ENCODE measurements at places on chromosomes 13 and 19.
A peak's percentile ranks its signal among the peaks of the same experiment; 100 is the strongest.

- no peak for DNase-seq
Observed at GRCh38 chr13:99288089-99288488, 19.1 kb downstream of the GPR183 start.

GRCh38 chr13:76799696-76800095 lies 86.5 kb downstream of the KCTD12 start:
- DNase-seq = no peak

DNA sequence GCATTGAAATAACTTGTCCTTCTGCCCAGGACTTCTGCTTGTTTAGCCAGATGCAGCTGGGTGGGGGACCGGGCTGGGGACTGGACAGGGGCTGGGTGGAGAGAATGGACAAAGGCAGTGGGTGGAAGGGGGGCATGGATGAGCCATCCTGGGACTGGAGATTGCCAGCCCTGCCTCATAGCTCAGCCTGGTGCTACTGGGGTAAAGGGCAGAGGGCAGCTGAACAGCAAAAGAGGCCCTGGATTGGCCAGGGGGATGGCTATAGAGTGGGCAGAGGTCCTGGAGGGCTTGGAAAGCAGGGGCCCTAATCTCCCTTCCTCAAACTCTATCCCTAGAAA lies 17.7 kb upstream of the PLAUR start:
- DNase-seq = no peak

- DNase-seq = no peak
Observed at GRCh38 chr13:22369840-22370239, 699.0 kb downstream of the FGF9 start.

DNA sequence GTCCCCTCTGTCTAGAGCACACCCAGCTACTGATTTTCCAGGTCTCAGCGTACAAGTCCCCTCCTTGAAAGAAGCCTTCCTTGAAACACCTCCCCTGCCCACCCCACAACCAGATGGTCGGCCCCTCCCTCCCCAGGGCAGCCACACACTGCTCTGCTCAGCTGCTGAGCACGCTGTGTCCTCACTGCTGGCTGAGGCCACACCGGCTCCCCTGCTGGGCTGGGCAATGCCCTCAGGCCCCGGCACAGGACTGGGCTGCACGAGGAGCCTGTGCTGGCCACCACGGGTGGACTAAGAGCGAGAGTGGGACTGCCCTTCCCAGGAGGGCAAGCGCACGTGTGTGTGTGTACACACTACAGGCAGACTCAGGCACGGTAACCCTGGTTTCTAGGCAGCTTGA lies 11.8 kb upstream of the RSPH6A start:
- no peak for DNase-seq

DNA sequence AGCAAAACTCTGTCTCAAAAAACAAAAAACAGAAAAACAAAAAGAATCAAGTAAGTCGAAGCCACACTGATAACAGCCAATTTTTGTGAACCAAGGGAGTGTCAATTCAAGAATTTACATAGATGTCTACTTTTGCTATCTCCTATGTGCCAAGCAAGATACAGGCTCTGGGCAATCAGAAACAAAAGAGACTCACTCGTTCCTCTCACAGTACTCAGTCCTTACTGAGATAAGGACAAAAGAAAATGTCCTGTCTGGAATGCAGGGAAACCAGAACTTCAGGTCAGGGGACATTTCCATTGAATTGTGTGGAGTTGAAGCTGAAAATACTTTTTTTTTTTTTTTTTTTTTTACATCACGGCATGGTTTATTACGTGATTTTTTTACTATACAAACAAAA lies 53.0 kb downstream of the NLRP12 start:
- no peak for DNase-seq

- no peak for DNase-seq
Observed at GRCh38 chr13:72463561-72463960, 263.9 kb downstream of the MZT1 start.

DNA sequence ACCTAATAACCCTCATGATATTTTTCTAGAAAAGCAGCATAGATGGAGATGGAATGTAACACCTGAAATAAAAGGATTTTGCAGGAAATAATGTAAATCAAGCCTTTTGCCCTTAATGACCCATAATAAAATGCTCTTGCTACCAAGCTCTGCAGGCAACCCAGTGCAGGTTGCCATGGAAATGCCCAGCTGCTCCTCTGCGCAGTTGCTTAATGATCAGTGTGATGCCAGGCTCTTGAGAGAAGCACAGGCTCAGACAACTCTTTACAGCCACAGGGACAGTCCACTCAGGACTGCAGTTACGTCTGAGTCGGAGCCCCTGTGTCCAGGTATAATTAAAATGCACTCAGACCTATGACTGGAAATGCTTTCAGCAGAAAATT lies 165.5 kb downstream of the LACC1 start:
- DNase-seq = no peak

GRCh38 chr19:40716482-40717324 lies at the start of the genes COQ8B and ITPKC:
Gene COQ8B, minus strand, starts transcription at chr19:40716886. Its CDS starts 2,254 bp downstream, at chr19:40714632.
Gene ITPKC, plus strand, starts transcription at chr19:40717112. Its CDS starts 24 bp downstream, at chr19:40717136.
- peak; percentile 99 for DNase-seq

DNA sequence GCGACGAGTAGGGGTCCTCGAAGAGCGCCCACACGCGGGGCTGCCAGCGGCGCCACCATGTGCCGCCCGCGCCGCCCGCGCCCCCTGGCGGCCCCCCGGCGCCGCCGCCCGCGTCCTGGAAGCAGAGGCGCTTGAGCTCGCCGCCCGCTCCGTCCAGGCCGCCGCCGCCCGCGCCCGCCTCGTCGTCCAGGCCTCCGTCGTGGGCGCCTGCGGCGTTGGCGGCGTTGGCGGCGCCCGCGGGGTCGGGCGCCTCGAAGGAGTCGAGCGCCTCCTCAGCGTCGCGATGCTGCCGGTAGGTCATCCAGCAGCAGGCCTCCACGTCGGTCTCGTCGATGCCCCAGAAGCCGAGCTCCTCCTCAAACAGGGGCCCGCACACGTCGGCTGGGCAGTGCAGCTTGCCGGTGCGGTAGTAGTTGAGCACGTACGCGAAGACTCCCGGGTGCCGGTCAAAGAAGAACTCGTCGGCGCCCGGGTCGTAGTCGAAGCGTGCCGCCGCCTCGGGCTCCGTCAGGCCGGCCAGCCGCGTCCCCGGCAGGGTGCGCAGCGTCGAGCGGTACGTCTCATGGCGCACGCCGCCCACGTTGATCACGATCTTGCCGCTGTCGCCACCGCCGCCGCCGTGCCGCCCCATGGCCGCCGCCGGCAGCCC lies 829 bp downstream of the KCNC3 start:
- DNase-seq = peak; percentile 59

- DNase-seq = no peak
Observed at GRCh38 chr13:24006520-24007248, 109.4 kb upstream of the C1QTNF9B start.

DNA sequence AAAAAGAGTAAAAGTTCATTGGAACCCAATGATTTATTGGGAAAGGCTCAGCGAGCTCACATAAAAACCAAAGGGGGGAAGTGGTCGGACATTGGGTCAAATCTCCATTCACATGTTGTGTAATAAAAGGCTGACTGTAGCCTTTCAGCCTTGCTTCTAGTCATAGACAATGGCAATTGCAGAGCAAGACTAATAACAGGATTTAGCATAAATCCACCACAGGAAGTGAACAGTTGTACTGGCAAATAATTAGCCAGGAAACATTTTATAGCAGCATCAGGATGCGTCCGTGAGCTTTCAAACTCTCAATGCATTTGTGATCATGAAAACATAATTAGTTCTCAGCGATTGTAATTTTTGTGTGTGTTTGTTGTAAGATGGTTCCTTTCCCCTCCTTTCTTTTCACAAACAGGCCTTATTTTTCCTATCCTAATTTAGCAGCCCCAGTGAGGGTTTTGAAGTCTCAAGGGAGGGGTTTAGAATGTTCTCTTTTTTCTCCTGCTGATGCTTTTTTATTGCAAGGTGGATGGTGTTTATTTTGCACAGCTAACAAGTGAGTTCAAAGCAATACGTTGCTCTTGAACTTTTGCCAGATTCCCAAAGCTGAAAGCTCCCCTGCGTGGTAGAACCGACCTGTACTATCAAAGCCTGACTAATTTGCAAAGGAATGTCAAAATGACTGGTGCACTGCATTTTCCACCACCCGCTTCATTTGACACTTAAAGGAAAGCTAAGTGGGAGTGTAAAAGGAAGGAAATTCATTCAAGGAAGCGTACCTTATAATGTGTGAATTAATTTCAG lies 105.6 kb downstream of the SPRY2 start:
- no peak for DNase-seq

GRCh38 chr19:39470724-39471339 lies 9.8 kb upstream of the TIMM50 start:
- no peak for DNase-seq

GRCh38 chr19:39631178-39631577 lies 24.5 kb upstream of the LGALS16 start:
- DNase-seq = no peak

DNA sequence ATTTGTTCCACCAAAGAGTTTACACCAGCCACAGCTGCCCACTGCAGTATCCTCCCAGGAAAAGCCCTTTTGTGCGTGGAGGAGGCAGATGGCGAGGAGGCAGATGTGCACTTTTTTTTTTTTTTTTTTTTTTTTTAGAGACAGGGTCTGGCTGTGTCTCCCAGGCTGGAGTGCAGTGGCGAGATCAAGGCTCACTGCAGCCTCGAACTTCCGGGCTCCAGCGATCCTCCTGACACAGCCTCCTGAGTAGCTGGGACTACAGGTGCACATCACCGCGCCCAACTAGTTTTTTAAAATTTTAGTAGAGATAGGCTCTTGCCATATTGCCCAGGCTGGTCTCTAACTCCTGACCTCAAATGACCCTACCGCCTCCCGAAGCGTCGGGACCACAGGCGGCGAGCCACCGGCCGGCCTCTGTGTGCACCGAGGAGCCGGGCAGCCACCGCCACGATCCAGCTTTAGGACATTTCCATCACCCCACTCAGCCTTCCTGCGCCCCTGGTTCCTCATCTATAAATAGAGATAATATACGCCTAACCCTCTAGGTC lies 563 bp upstream of the PDCD5 start:
- no peak for DNase-seq

- DNase-seq = no peak
Observed at GRCh38 chr19:44891016-44891882, at the start of gene TOMM40. Gene TOMM40, plus strand, starts transcription at chr19:44891254. Its CDS starts 162 bp downstream, at chr19:44891416.

DNA sequence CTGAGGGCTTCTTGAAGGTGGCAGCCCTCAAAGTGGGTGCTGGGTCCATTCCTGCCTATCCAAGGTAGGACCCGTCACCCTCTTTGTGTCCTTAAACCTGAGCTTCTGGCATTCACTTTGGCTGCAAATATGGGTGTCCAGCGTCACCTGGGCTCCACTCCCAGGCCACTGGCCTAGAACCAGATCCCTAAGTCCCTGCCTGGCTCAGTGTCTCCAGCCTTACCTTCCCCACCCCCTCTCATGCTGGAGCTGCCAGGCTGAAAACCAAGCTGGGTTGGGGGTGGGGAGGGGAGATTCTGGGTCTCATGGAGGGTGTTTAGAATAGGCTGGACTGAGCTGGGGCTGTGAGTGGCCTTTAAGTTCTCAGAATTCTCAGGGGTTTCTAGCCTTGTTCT lies 12.4 kb downstream of the PDE4A start:
- DNase-seq = no peak

DNA sequence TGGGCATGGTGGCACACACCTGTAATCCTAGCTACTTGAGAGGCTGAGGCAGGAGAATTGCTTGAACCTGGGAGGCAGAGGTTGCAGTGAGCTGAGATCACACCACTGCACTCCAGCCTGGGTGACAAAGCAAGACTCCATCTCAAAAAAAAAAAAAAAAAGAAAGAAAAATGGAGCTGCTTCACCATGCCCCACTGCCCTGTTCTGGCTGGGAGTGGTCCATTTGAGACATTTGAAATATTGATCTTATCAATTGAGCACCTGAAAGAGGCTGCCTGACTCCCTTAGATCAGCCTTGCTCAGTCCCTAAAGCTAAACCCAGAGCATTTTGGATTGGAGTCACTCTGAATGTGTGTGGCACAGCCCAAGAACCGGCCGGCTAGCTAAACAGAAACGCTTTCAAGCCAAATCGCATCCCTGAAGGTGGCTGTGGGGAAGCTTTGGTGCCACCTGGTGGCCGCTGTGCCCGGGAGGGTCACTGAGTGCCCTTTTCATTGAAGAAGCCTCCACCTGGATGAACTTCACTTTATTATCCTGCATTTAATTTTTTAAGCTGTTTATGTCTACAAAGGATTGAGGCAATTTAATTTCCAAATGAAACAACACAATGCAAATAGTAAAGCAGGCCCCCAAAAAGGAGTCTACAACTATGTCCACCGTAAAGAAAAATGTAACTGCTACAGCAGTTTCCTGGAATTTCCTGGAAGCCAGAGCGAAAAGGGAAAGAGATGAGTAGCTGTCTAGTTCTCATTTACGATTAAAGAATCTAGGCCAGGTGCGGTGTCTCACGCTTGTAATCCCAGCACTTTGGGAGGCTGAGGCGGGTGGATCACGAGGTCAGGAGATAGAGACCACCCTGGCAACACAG lies 53.1 kb upstream of the SERPINE3 start:
- peak; percentile 71 for DNase-seq

DNA sequence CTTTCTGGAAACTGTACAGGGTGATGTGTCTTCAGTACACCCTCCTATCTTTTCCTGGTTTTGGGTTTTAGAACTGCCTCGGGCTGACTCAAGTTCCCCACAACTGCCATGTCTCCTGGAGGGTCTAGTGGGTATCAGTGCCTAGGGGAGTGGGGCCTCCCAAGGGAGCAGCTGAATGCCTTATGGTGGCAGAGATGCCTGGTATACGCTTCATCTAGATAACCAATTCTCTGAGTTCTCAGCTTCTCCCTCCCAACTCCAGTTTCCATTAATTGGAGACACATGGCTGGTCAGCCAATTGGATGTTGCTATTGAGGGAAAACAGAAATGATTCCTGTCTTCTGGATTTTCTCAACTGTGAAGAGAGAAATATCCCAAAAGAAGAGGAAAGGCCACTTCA lies 12.8 kb downstream of the ZNF439 start:
- no peak for DNase-seq

- no peak for DNase-seq
Observed at GRCh38 chr13:96730676-96731075, 263.6 kb downstream of the OXGR1 start.

DNA sequence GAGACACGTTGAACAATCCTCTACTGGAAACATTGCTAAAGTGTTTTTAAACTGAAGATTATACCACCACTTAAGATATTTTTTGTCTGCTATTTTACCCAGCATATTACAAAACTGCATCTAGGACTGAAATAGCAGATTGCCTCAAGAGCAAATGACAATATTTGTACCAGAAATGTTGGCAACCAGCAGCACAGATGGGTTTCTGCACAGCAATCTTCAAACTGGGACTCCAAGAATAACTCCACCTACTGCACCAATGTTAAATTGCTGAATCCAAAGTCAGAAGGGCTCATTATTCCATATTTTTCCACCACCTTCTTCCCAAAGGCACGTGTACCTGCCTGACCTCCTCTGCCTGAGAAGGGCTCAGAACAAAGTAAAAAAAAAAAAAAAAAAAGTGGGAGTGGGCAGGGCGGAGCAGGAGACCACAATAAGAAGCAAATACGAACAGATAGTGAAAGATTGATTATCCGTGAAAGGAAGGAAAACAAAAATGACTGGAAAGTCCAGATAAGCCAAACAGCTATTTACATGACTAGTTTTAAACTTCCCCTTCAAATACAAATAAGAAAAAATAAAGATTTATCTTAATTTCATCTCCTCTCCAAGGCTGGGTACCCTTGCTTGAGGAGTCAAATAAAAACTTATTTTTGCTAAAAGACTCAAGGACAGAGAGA lies 79.4 kb downstream of the FOXO1 start:
- no peak for DNase-seq

GRCh38 chr19:29501816-29502580 lies 23.8 kb upstream of the VSTM2B start:
- no peak for DNase-seq

GRCh38 chr19:38697197-38697596 lies 47.1 kb downstream of the CAPN12 start:
- DNase-seq = no peak

Data from memory B cell (primary cell).